Uterus (tissue), 4 donors: ENCODE measurements at places on chromosomes 6 and 20. TPM values are rescaled to one million over a fixed set of nuclear protein-coding genes. Genes with fewer than 3 reads are reported as not detected.

- no peak for DNase-seq
Measured at GRCh38 chr6:39268721-39269120, 39.4 kb upstream of the KCNK5 start.

- no peak for DNase-seq
Measured at GRCh38 chr20:1321654-1321939, 7.3 kb downstream of the SDCBP2 start.

DNA sequence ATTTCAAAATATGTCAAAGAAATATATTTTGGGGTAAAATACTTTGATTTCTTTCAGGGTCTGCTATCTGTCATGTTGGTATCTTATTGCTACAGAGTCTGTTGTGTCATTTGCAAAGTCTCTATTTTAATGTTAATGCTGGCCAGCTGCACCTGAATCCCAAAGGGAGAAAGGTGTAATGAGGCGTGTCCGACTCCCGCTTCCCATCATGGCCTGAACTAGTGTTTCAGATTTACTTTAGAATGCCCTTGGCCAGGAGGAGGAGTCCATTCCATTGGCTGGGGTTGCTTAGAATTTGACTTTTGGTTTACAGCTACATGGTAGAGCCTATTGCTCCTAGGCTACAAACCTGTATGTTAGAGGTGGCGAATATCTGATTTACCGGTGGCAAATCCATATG, 69.3 kb downstream of the FAM50B start:
- no peak for DNase-seq

GRCh38 chr6:142218446-142218845, 71.4 kb downstream of the VTA1 start:
- DNase-seq: no peak

GRCh38 chr6:25590986-25591385, 61.0 kb upstream of the SCGN start:
- no peak for DNase-seq

The TMEM244 gene
- not detected for total RNA-seq

- no peak for DNase-seq
Measured at GRCh38 chr6:51854347-51854746, 233.1 kb downstream of the PKHD1 start.

GRCh38 chr6:38375937-38376336, 263.8 kb downstream of the BTBD9 start:
- DNase-seq: no peak
